ENCODE measurements at places on chromosomes 5 and 9. TPM values are rescaled to one million over a fixed set of nuclear protein-coding genes. Genes with fewer than 3 reads are reported as not detected.

LRRC70 gene
- 0.68 TPM for total RNA-seq

TAF1L gene
- not detected for total RNA-seq

ANKRD31 gene
- 0.13 TPM for total RNA-seq

CDC42SE2 gene
- total RNA-seq, result 33.7 TPM

ORM1 gene
- not detected for total RNA-seq

PALM2AKAP2 gene
- total RNA-seq, result 39.6 TPM

PGM5 gene
- 113 TPM for total RNA-seq

STPG3 gene
- total RNA-seq, result not detected

- no peak within 1 kb of the TSS for H3K27ac ChIP-seq
- no peaks in the 10 kb centered on the region for H3K27me3 ChIP-seq
- H3K4me3 ChIP-seq, result no peak within 1 kb of the TSS
- DNase-seq, result no peak
- no peaks in the 10 kb centered on the region for H3K36me3 ChIP-seq
Observed at GRCh38 chr5:96433066-96433447, at the start of gene PCSK1. TSS of gene PCSK1 (minus strand) at chr5:96433248. CDS start at chr5:96433042, 206 bp downstream.

DNA sequence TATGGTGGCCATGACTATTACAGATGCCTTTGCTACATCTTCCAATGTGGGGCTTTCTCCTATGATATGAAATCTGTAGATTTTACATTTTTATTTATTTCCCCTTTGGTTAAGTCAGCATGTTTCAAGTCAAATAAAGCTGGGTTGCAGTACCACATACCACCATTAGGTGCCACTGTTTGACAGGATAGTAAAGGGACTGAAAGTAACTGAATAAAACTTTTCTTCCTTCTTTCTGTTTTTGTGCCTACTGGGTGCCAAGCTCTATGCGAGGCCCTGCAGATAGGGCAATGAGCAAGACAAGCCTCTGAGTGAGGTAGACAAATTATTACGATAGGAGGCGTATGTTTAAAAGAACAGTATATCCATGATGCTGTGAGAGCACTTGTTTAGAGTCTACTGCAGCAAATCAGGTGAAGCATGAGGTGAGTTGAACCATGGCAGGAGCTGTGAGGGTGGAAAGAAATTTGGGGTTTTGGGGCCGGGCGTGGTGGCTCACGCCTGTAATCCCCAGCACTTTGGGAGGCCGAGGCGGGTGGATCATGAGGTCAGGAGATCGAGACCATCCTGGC, 64.8 kb downstream of the GDNF start:
- peak; percentile 68 for DNase-seq
- H3K4me3 ChIP-seq, result no peak overlapping the region
- no peaks in the 10 kb centered on the region for H3K36me3 ChIP-seq
- H3K27ac ChIP-seq, result no peak overlapping the region

- peaks cover 14% of the 10 kb centered on the region for H3K4me1 ChIP-seq
- no peak overlapping the region for H3K27ac ChIP-seq
- H3K27me3 ChIP-seq, result no peaks in the 10 kb centered on the region
- H3K36me3 ChIP-seq, result no peaks in the 10 kb centered on the region
Observed at GRCh38 chr5:42026446-42026845, 101.4 kb downstream of the FBXO4 start.

DNA sequence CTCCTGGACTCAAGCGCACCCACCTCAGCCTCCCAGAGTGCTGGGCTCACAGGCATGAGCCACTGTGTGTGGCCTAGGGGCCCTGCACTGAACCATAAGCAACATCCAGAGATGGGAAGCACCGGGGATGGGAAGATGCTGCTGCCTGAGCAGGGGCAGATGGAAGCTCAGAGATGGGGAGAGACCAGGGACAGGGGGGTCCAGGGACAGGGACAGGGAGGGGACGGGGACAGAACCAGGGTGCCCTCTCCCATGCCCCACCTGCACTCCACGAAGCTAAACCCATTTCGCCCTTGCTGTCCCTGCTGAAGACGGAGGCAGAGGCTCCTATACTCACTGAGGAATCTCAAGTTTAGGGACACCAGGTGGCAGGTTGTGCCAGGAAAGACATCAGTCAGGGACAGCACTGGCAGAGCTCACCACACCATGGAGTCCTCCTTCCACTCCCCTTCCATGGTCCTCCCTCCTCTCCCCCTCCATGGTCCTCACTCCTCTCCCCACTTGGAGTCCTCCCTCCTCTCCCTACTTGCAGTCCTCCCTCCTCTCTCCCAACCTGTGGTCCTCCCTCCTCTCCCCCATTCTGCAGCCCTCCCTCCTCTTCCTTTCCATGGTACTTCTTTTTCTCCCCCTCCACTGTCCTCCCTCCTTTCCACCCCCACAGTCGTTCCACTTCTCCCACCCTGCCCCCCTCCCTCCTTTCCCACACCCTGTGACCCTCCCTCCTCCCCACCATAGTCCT, 45.5 kb upstream of the LRRC14B start:
- DNase-seq, result no peak
- H3K27me3 ChIP-seq, result no peaks in the 10 kb centered on the region
- H3K27ac ChIP-seq, result no peak overlapping the region

- no peaks in the 10 kb centered on the region for H3K36me3 ChIP-seq
- H3K27me3 ChIP-seq, result no peaks in the 10 kb centered on the region
- no peaks in the 10 kb centered on the region for H3K4me1 ChIP-seq
- H3K27ac ChIP-seq, result no peak overlapping the region
- no peak for DNase-seq
Observed at GRCh38 chr5:76169146-76169905, 86.1 kb downstream of the SV2C start.

DNA sequence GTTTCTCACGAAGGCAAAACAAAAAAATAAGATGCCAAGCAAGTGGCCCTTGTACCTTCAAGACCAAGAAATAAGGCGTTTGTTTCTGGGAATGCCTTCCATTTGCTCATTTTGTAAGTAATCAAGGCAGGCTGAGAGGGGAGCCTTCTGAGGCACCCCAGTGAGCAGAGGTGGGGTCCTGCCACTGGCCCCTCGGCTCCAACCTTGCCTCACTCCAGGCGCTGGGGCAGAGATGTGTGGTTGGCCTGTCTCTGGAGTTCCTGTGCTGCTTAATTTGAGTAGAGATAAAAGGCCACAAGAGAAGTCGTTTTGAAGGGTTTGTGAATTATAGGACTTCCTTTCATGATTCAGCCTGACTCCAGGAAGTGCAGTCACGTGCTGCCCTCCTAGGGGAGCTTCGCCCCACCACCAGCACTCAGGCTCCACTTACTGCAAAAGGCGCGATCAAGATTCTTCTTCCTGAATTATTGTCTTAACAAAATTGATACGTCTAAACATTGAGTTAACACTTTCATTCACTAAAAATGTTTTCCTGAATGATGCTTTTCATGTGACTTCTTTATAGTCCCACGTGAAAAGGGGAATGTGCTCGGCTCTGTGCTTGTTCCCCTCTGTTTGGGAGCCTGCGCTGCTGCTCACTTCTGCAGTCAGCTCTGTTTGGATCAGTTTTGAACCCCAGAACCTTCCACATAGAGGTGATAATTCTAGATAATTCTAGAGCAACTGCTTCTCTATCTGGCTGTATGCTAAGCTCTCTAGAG, 13.7 kb downstream of the SYK start:
- H3K27me3 ChIP-seq, result no peaks in the 10 kb centered on the region
- H3K4me3 ChIP-seq, result no peak overlapping the region
- no peaks in the 10 kb centered on the region for H3K36me3 ChIP-seq
- no peak overlapping the region for H3K27ac ChIP-seq
- no peak for DNase-seq

DNA sequence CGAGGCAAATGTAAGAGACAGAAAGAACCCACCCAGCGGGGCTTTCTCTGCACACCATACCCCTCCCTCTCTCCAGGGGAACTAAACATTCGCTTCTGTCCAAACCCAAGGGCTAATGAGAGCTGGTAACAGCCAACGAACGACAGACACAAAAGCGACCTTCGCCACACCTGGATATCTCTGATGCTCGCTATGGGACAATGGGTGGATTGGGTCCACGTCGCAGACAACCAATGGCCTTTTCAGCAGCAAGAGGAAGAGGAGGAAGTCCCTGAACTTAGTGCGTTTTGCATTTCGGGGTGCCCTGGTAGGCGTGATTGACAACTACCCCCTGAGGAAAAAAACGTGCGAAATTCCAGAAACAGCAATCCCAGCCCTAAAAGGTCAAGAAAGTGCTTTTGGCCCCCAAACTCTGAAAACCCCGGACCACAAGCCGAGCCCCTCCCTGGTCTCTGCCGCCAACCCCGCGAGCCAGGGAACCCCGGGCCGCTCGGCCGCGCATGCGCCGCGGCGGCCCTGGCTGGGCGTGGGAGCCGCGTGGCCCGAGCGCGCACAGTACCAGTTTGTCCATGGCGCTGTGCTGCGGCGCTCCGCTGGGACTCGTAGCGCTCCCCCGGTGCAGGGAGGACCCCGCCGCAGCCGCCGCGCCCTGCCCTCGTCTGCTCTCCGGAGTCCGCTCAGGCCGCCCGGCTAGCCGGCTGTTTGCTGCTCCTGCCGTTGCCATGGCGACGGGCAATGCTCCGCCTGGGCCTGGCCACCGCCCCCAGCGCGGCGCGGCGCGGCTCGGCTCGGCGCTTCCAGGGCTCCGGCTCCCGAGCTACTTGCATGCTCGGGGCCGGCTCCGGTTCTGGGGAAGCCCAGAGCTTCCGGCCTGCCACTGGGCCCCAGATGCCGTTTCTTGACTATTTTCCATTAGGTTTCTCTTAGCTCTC, 66.9 kb upstream of the DNAH5 start:
- H3K27me3 ChIP-seq, result no peaks in the 10 kb centered on the region
- H3K4me1 ChIP-seq, result peaks cover 6% of the 10 kb centered on the region
- DNase-seq, result peak; percentile 93
- peak overlapping the region; percentile 28 for H3K27ac ChIP-seq
- peak overlapping the region; percentile 63 for H3K4me3 ChIP-seq

DNA sequence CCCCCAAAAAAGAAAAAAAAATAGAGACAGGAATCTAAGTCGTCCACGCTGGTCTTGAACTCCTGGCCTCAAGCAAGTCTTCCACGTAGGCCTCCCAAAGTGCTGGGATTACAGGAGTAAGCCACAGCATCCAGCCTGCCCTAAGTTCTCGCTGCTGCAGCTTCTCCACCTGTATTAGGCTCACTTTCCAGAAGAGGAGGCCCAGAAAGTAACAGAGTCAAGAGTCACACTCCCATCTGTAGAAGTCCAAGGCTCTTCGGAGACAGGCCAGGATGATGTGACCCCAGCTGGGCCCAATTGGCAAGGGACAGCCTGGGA, 1.8 kb downstream of the EEIG1 start:
- H3K27me3 ChIP-seq, result 0 out of 2 replicates have a peak, but pooled peaks cover 3% of the 10 kb centered on the region
- no peak for DNase-seq
- no peak overlapping the region for H3K27ac ChIP-seq
- H3K36me3 ChIP-seq, result no peaks in the 10 kb centered on the region
- H3K4me1 ChIP-seq, result peaks cover 23% of the 10 kb centered on the region

DNA sequence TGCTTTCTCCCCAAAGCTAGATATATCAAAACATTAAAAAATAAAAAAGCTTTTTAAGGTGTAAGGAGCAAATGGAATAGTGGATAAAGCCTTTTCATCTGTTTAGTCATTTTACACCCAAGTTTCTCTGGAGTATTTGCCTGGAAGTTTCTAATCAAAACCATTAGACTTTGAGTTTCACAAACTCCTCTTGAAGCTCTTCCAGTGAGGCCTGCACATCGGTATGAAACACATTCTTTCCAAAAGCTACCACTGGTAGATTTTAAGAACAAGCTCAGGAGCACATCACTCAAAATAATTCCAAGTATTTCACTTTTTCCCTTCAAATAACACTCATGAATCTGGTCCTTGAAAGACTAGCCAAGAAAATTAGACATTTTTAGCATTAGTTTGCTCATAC, 5.7 kb downstream of the TRIM52 start:
- H3K4me3 ChIP-seq, result no peak overlapping the region
- DNase-seq, result no peak
- H3K27ac ChIP-seq, result no peak overlapping the region
- peaks cover 9% of the 10 kb centered on the region for H3K4me1 ChIP-seq
- H3K27me3 ChIP-seq, result no peaks in the 10 kb centered on the region
- peaks cover 38% of the 10 kb centered on the region for H3K36me3 ChIP-seq

GRCh38 chr9:13677801-13678200, 398.3 kb upstream of the MPDZ start:
- H3K4me1 ChIP-seq, result no peaks in the 10 kb centered on the region
- DNase-seq, result no peak
- H3K4me3 ChIP-seq, result no peak overlapping the region
- H3K36me3 ChIP-seq, result no peaks in the 10 kb centered on the region
- no peaks in the 10 kb centered on the region for H3K27me3 ChIP-seq

GRCh38 chr5:135276151-135276550, 122.9 kb downstream of the MACROH2A1 start:
- no peaks in the 10 kb centered on the region for H3K36me3 ChIP-seq
- H3K27me3 ChIP-seq, result no peaks in the 10 kb centered on the region
- H3K4me1 ChIP-seq, result peaks cover 51% of the 10 kb centered on the region
- peak; percentile 97 for DNase-seq
- H3K4me3 ChIP-seq, result no peak overlapping the region
- H3K27ac ChIP-seq, result peak overlapping the region; percentile 79

GRCh38 chr5:82217917-82218316, 60.2 kb downstream of the RPS23 start:
- H3K4me1 ChIP-seq, result no peaks in the 10 kb centered on the region
- no peak overlapping the region for H3K4me3 ChIP-seq
- no peak for DNase-seq
- H3K36me3 ChIP-seq, result no peaks in the 10 kb centered on the region
- no peaks in the 10 kb centered on the region for H3K27me3 ChIP-seq

DNA sequence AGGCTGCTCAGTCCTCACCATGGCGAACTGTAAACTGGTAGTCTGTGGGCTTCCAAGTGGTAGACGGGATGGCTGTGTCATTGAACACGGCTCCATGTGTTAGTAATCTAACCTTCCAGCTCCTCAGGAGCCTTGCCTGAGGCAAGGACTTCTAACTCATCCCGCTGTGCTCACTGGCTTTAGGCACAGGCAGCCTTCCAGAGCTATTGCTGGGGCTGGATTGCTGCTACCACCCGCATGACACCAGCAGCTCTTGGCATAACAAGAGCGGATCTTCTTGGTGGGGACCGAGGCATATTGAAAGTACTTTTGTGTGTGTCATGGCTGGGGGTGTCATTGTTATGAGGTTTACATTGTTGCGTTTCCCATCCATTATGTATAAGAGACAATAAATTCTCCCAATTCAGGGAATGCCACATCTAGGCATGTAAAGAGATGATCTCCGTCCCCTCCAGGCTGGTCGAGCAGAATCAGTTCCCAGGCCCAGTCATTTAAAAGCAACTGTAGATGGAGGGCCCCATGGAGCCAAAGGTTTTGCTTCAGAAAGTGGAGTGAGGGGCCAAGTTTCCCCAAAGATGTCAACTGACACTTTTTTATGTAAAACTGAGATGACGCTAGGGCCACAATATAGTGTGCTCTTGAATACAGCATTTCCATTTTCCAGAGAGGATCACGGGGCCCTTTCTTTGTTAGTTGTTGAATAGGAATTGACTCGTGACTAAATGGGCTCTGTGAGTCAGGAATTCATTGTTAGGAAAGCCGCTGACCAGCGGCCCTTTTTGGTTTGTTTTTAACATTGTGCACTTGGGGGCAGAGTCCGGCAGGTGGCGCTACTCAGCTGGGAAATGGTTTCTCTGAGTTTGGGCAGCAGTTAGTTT, 759.5 kb downstream of the TAF11L14 start:
- no peak overlapping the region for H3K27ac ChIP-seq
- H3K4me3 ChIP-seq, result no peak overlapping the region
- H3K4me1 ChIP-seq, result no peaks in the 10 kb centered on the region
- no peaks in the 10 kb centered on the region for H3K36me3 ChIP-seq
- H3K27me3 ChIP-seq, result no peaks in the 10 kb centered on the region

- H3K27ac ChIP-seq, result no peak overlapping the region
- H3K36me3 ChIP-seq, result no peaks in the 10 kb centered on the region
- no peaks in the 10 kb centered on the region for H3K4me1 ChIP-seq
Observed at GRCh38 chr5:130222573-130222972, 318.3 kb downstream of the CHSY3 start.

GRCh38 chr5:8060953-8061429, 192.0 kb downstream of the MTRR start:
- no peaks in the 10 kb centered on the region for H3K36me3 ChIP-seq
- H3K4me3 ChIP-seq, result no peak overlapping the region
- no peak overlapping the region for H3K27ac ChIP-seq

Data from SJCRH30 (cell line).